NCI-H526 treated with DMSO at 0.1 percent for 48 hours (cell line): ENCODE measurements at places on chromosomes 2 and 18.

- DNase-seq: no peak
Measured at GRCh38 chr2:113231064-113231463, 47.7 kb downstream of the PAX8 start.

- no peak for DNase-seq
Measured at GRCh38 chr2:123913143-123913735, 111.8 kb upstream of the CNTNAP5 start.

DNA sequence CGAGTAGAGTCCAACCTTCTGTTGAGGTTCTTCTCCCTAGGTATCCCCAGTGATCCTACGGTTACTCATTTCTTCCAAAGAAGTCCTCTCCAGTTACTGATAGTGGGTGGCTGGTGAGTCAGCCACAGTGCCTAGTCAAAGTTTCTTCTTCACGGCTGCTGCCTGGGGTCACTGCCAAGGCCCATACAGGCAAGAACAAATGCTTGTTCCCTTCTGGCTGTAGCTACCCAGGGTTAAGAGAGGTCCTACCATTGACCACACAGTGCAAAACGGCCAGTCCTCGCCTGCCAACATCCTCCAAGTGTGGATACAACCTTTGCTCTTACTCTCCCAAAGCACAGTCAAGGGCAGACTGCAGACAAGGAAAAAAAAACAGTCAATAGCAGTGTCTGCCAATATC is 2.9 kb upstream of the PTPN4 start:
- DNase-seq: no peak

DNA sequence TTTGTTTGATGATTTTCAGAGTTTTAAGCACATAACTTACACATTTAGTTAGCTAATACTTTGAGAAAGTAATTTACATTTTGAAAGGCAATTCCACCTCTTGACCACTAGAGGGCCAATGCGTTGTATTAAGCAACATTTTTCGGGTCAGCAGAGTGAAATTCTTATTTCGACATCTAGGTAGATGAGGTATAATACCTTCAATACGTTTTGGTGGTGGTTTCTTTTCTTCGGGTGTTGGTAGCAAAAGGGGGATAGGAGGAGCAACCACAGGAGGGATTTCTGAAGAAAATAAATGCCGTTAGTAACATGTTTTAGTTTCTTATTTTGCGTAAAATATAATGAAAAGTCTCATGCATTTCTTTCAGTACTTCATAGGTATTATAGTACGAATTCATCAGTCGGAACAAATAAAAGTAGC is 106.3 kb downstream of the TTN start:
- no peak for DNase-seq

- no peak for DNase-seq
Measured at GRCh38 chr2:141728886-141729285, 401.9 kb downstream of the LRP1B start.

DNA sequence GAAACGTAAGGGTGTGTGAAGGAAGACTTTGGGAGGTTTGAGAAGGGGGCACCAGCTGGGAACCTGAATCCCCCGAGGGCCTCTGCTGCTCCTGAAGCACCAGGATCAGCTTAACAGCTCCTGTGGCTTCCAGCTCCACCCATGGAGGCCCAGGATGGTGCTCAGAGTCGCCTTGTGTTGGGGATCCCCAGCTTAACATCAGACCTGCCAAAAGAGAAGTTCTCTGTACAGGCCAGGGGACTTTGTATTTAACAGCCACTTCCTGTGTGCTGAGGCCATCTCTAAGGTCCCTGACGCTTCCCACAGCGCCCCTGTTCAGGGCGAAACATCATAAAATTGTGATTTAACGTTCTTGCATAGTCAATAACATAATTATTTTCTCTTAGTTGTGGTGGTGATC is 77.5 kb downstream of the NCK2 start:
- no peak for DNase-seq

DNA sequence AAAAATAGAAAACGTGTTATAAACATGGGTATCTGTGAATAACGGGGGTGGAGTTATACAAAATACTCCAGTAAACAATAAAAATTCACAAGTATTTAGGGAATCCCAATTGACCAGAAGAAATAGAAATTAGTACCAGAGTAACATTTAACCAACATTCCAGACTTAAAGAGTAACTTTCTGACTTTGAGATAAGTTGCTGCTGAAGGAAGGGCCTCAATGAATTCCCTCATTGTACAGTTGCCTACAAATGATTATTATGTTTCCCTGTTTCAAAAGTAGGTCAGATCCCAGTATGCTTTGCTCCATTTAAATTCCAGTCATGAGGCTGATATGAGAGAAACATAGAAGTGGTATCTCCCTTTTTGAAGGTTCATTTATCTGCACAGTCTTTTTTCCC is 88.3 kb upstream of the KCNH7 start:
- DNase-seq: no peak
